Stimulated activated CD4-positive, alpha-beta T cell treated with anti-CD3 and anti-CD28 coated beads, Interleukin-4, amount 100 ng/mL, for 1 hour (primary cell): ENCODE measurements at places on chromosomes 11 and 22.

GRCh38 chr11:72037554-72038311 is 39.0 kb downstream of the IL18BP start:
- DNase-seq: no peak

DNA sequence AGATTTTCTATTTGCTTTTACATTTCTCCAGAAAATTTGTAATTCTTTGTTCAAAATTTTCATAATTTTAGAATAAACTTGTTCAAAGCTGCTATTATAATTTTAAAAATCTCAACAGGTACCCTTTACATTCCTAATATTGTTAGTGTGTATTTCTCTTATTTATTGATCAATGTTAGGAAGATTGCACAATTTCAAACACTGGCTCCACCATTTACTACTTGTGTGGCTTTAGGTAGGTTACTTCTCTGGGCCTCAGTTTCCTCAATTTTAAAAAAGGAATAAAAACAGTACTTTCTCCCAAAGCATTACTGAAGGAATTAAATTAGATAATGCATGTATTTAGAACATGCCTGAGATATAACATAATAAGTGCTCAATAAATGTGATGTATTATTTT is 180.2 kb downstream of the SBF2 start:
- no peak for DNase-seq

DNA sequence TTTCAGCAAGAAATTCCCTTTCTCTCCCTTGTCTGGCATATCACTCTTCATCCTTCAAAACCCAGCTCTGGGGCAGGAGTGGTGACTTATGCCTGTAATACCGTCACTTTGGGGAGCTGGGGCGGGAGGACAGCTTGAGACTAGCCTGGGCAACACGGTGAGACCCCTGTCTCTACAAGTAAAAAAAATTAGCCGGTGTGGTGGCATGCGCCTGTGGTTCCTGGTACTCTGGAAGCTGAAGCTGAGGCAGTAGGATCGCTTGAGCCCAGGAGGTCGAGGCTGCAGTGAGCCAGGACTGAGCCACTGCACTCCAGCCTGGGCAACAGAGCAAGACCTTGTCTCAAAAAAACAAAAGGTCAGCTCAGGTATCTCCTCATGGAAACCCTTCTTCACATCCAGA is 1.4 kb upstream of the RCE1 start:
- DNase-seq: no peak

DNA sequence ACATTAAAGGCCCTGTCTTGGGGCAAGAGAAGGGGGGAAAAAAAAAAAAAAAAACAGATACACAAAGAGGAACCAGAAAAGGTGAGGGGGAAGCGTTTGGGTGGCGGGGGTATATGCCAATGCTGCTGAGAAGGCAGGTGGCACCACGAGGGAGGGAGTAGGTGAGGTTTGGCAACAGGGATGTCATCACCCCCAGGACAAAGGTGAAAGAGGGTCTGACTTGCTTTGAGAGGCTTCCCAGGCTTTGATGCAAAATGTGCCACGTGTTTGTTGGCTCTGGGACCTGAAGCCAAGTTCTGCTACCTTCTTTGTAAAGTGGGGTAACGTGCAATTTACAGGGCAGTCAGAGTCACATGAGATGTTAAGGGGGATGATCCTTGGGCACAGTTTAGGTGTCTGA is 4.1 kb downstream of the YPEL1 start:
- no peak for DNase-seq

- no peak for DNase-seq
Measured at GRCh38 chr11:131546218-131546895, 175.9 kb downstream of the NTM start.
